HT-29 (cell line): ENCODE measurements at places on chromosomes 13 and 19. TPM values are rescaled to one million over a fixed set of nuclear protein-coding genes. Genes with fewer than 3 reads are reported as not detected.

CAMSAP3 gene
- total RNA-seq, result 29.8 and 37.0 TPM in 2 replicates

PTPRS gene
- 0.03 and 0.08 TPM in 2 replicates for total RNA-seq

- DNase-seq, result no peak
Observed at GRCh38 chr19:11291991-11292390, 4.0 kb upstream of the TSPAN16 start.

DNA sequence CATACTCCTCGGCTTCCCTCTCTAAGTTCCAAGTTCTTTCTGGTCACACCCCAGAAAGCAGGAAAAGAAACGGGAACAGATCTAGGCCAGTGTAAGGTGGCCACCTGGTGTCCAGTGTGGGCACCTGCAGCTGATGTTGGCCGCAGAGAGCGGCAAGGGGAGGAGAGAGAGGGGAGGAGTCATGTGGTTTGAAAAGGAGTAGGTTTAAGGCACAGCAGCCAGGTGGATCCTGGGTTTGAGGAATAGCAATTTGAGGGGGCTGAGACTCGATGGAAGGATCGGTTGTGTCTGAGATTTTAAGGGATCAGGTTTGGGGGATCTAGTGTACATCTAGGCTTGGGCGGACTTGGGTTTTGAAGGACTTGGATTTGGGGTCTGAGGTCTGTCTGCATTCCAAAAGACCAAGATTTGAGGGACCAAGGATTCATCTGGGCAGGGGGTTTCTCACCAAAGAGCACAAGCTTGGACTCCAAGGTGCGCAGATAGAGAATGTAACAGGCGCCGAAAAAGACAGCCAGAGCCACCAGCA lies 1.2 kb downstream of the RABAC1 start:
- peak; percentile 99 for DNase-seq

TIMM29 gene
- 34.1 and 37.6 TPM in 2 replicates for total RNA-seq

ZNF283 gene
- total RNA-seq, result 5.1 and 10.9 TPM in 2 replicates

DNA sequence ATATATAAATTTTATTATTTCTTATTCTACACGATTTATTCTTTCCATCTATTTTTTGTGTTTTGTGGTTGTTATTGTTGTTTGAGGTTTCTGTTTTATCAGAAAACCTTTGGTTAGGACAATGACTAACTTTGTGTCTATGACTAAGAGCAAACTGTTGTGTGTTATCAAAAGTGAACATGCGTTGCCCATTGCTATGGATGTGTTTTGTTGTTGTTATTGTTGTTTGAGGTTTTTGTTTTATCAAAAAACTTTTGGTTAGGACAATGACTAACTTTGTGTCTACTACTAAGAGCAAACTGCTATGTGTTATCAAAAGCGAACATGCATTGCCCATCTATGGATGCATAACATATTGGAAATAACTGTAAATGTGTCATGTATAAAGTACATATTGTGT lies 692.3 kb downstream of the SLITRK1 start:
- DNase-seq, result no peak

DNA sequence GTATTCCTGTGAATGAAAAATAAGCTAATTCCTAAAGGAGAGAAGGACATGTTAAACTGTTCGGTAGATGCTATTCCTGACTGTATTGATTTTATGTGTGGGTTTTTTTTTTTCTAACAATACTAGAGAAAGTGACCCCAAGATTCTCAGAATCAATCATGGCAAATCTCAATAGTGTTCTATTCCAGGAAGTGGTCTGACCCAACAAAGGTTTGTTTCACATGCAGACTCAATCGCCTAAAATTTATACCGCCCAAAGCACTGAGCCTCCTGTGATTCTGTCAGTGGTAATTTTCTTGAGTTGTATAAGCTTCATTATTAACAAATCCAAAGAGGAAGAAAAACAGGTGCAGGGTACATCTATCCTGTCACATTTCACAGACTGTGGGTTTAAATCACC lies 293.7 kb downstream of the SUCLA2 start:
- DNase-seq, result no peak

TSHZ3 gene
- total RNA-seq, result not detected in 2 replicates

CGB8 gene
- not detected in 2 replicates for total RNA-seq

ARRDC5 gene
- not detected in 2 replicates for total RNA-seq
